Spleen (tissue), 13 donors: ENCODE measurements at places on chromosomes 11 and 22. TPM values are rescaled to one million over a fixed set of nuclear protein-coding genes. Genes with fewer than 3 reads are reported as not detected.

- DNase-seq: no peak
Measured at GRCh38 chr11:104997288-104997687, 25.7 kb downstream of the CASP5 start.

DNA sequence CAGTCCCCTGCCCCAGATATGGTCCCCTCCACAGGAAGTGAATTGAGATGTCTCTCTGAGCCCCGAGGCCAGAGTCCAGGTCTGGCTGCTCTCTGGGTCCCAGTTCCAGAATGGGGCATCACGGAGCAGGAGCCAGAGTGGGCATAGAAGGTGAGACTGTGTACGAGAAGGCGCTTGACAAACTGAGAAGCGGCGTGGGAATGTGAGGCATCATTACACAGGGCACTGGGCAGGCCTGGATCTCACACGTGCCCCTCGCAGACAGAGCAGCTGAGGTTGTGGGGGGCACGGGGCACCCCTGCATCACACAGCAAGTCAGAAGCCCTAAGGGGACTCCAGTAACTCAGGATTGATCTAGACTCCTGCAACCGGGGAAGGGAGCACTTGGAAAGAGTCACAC, 9.2 kb downstream of the STARD10 start:
- no peak for DNase-seq

- DNase-seq: no peak
Measured at GRCh38 chr11:20654038-20654437, 15.3 kb upstream of the NELL1 start.

BRSK2 gene
- 0.32 TPM for polyA plus RNA-seq

OR52I2 gene
- polyA plus RNA-seq: not detected

DNA sequence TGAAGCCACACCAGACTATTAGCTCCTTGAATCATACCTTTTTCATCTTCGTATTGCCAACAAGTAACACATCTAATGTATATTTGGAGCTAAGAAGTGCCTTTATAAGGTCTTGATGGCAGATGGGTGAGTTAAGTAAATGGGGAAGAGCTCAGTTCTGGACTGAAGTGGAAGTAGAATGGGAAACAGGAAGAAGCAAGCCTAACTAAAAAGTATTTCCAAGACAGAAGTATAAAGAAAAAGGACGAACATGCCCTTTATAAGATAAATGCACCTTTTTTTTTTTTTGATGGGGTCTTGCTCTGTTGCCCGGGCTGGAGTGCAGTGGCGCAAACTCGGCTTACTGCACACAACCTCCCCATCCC, 14.5 kb downstream of the CRTAM start:
- no peak for DNase-seq

GRCh38 chr22:17243524-17243923, 24.3 kb upstream of the ADA2 start:
- peak; percentile 82 for DNase-seq

DNA sequence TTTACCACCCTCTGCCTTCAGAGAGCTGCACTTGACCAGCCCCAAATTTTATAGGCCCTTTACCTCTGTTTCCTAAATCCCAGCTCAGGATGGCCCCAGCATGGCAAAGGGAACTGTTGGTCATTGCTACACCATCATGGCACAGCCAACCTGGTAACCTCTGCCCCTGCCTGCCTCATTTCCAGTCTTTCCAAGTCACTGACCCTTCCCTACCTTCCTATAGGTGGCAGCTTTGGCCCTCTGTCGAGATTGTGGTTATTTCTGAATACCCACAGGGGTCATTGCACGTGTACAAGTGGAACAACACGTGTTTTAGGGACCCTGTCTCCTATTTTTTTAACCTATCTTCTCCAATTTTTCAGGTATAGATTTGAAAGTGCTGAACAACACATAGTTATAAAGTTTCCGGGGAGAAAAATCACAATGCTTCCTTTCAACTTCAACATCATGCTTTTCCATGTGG, 2.8 kb downstream of the GALNT18 start:
- no peak for DNase-seq

ZP1 gene
- 0.05 TPM for polyA plus RNA-seq

- DNase-seq: peak; percentile 50
Measured at GRCh38 chr11:16778876-16779275, 40.4 kb downstream of the C11orf58 start.

DNA sequence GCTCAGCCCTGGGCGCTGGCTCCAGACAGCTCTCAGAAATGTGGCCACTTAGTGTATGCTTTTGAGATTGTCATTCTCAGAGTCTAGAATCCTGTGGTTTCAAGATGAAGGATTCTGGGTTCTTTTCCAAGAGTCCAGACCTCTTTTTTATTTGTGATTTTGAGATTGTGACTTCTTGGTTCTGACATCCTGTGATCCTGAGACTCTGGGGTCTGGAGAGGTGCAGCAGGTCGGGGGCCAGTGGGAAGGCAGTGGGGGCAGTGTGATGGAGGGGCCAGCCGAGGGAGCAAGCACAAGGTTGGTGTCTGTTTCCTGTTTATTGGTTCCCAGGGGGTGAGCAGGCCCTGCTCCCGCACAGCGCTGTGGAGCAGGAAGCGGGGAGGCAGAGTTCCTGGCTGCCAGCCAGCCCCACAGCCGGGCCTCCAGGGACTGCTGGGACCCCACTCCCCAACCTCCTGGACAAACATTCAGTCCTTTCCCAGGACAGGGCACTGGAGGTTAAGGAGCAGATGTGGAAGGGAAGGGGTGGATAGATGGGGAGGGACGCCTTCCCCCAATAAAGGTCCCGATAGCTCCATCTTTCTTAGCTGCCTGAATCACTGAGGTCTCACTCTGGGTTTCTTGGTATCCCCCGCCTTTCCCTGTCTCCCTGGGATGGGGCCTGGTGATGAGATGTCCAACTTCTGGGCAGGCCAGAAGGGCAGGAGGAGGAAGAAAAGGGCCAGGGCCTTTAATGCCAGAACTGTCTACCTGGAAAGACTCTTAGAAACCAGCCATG, 13.7 kb downstream of the ARHGEF17 start:
- DNase-seq: no peak

DNA sequence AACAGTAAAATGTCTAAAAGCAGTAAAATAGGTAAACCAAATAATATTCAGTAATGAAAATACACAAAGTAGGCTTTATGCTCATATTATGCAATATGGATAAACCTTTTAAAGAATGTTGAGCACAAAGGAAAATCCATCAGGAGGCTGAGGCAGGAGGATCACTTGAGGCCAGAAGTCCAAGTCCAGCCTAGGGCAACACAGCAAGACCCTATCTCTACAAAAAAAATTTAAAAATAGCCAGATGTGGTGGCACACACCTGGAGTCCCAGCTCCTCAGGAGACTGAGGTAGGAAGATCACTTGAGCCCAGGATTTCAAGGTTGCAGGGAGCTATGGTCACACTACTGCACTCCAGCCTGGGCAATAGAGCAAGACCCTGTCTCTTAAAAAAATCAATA, 17.7 kb upstream of the LMO2 start:
- DNase-seq: no peak

- DNase-seq: no peak
Measured at GRCh38 chr11:121210445-121211080, 82.0 kb upstream of the SC5D start.

B3GAT1 gene
- 0.43 TPM for polyA plus RNA-seq

DNA sequence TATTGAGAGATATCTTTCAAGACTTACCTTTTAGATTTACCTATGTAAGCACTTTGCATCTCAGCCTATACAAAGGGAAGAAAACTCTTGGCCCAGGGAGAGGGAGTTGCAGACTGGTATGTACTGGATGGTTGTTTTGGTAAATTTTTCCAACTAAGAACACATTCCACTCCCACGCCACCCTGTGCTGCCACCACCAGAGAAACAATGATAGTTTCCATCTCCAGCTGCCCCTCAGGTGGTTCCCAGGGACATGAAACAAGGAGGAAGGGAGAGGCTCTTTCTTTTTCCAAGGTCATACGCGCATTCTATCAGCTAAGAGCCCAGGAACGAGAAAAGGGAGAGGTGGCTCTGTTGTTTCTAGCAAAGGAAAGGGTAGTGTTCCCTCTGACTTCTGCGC, 34.4 kb downstream of the CCDC34 start:
- no peak for DNase-seq

DNA sequence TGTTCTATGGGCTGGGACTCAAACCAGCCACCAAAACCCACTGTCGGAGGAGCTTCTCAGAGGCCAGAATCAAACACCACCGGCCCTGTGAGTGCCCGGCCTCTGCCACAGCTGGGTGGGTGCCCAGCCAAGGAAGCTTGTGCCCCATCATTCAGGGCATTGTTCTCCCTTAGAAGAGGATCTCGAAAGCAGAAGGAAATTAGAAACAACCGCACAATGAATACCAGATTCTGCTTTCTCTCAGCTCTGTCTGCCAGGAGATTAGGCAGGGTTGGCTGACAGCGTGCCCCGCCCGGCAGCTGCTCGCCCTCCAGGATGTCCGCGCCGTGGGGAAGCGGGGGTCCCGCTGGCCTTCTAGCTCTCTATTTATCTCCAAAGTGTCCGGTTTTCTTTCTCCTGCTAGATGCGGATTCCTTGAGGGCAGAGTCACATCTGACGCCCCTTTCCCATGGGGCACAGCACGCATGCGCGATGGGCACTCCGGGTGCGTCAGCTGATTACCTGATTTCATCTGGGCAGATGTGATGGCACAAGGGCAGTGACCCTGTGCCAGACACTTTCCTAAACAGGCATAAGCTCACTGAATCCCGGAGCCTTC, 25.5 kb downstream of the SCGB1A1 start:
- DNase-seq: peak; percentile 85

STK33 gene
- polyA plus RNA-seq: 8.1 TPM

CELF1 gene
- 39.2 TPM for polyA plus RNA-seq

DNA sequence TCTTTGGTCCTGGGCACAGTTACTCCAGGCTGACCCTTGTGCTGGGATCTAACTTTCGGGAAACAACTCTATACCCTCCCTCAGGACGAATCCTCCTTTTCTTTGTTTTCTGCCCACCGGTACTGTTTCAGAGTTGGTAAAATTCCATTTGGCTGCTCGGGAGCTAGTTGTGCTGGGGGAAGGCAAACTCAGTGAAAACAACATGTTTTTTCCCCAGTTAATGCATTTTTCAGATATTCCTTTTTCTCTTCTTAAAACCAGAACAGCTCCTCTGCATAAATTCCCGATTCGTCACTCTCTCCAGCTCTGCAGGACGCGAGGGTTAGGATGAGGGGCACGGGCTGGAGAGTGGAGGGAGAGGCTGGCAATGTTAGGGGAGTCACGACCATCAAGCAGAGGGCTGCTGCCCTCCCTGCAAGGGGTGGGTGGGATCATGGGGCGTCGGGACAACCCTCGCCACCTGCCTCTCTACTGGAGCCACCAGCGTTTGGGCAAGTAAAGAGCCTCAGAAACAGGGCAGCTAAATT, 31.3 kb downstream of the LRRC10B start:
- no peak for DNase-seq

- no peak for DNase-seq
Measured at GRCh38 chr22:46916886-46917770, 154.7 kb downstream of the TBC1D22A start.

ZNF70 gene
- polyA plus RNA-seq: 0.55 TPM

ACRV1 gene
- not detected for polyA plus RNA-seq

- DNase-seq: no peak
Measured at GRCh38 chr11:108536783-108537182, 38.6 kb upstream of the POGLUT3 start.

DNA sequence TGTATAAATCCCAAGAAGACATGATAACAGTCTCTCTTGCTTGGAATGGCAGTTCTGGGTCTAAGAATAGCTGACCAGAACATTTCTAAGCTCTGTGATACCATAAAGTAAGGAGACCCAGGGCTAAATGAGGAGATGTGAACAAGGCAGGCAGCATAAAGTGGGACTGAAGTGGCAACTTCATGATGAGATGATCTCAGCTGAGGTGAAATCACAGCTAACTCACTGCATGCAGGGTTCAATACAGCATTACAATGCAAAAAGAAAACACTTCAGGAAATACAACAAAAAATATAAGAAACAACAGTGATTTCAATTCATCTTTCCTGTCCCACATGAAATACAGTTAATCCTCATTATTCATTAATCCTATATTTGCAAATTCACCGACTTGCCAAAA, 44.6 kb downstream of the MRE11 start:
- DNase-seq: no peak

MMP12 gene
- polyA plus RNA-seq: 0.52 TPM

OR2D2 gene
- polyA plus RNA-seq: not detected

C22orf42 gene
- not detected for polyA plus RNA-seq

KREMEN1 gene
- 1.5 TPM for polyA plus RNA-seq

DNA sequence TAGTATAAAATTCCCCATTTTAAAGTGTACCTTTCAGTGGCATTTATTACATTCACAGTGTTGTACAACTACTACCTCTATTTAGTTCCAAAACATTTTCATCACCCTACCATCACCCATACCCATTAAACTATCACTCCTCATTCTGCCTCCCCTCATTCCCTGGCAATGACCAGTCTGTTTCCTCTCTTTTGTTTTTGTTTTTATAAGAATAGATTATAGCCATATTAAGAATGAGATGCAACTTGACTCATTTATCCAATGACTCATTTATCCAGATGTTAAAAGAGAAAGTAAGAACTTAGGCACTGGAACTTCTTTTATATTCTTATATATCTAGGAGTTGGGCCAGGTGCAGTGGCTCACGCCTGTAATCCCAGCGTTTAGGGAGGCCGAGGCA, 156.3 kb downstream of the FAT3 start:
- DNase-seq: no peak

OR52A1 gene
- not detected for polyA plus RNA-seq

- DNase-seq: no peak
Measured at GRCh38 chr11:83666149-83666548, 380.0 kb upstream of the CCDC90B start.
